ELR (cell line): ENCODE measurements at places on chromosomes 11 and 22.

DNA sequence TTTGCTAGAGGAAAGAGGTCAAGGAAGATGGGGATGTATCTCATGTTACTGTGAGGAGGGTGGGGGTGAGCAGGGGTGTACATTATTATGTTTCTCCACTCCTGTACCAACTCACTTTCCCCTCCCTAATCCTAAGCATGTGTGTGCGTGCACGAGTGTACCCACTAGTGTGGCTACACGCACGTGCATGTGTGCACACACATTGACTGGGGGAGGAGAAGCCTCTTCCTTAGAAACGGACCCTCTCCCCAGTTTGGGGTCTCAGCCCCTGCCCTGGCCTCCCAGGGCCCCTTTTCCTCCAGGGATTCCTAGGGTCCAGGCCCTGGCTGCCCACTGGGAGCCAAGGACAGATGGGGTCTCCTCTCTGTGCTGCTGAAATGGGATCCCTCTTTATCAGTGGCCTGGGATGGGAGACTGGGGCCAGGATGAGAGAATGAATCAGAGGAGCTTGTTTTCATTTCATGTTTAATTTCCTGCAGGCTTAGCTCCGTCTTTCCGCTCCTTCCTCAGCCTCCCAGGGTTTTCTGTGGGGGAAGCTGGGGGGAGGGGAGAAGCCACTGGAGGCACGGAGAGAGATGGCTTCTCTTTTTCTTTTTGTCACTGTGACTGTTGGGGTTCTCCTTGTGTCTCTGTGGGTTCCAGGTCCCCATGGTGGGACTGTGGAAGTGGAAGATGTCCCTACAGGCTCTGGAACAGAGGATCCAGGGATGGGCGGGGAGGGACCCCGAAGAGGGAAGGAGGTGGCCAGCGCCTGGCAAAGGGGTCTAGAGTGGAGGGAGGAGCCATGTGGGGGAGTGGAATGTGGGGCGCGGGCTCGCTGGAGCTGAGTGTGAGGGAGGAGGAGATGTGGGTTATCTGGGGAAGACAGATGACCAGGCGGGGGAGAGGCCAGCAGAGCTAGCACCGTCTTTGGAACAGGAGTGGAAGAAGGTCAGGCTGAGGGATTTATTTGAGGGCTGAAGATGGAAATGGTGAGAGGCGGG, 40.3 kb downstream of the ALX4 start:
- DNase-seq = peak; percentile 26

DNA sequence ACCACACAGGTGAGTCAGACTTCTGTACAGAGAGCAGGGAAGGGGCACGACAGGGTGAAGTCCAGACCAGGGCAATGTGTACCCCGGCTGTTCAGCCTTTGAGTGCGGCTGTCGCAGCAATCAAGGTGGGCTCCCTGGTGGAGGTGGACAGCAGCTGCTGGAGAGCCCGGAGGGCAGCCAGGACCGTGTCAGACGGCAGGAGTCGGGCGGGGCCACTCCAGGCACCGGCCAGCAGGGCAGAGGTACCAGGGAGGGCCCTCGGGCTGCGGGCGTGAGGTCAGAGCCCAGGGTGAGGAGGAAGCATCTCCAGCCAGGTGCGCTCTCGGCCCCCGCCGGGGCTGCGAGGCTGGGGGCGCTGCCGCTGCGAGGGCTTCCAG, 802 bp upstream of the PIM3 start:
- DNase-seq = peak; percentile 79

DNA sequence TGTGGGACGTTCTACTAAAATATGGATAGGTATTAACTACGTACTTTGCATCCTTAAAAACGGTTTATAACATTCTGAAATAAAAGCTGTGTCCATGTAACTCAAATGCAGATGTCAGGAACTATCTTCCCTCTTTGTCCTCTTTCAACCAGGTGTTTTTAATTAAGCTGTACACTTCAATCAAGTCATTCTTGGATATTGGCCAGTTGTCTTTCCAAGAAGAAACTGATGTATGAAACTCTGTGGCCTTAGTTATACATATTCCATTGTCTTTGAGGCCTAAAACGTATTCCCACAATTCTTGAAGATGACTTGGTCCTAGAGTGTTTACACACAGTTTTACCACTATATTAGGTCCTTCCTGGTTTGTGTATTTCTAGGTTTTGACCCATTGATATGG, 249.0 kb upstream of the CNTN5 start:
- no peak for DNase-seq

GRCh38 chr11:9562716-9563115, 10.8 kb upstream of the WEE1 start:
- no peak for DNase-seq

- peak; percentile 68 for DNase-seq
Measured at GRCh38 chr11:118287006-118287405, 17.5 kb upstream of the CD3E start.

- DNase-seq = peak; percentile 8
Measured at GRCh38 chr11:88604260-88604659, 266.7 kb upstream of the CTSC start.

- DNase-seq = no peak
Measured at GRCh38 chr11:28730889-28731288, 622.7 kb downstream of the METTL15 start.

DNA sequence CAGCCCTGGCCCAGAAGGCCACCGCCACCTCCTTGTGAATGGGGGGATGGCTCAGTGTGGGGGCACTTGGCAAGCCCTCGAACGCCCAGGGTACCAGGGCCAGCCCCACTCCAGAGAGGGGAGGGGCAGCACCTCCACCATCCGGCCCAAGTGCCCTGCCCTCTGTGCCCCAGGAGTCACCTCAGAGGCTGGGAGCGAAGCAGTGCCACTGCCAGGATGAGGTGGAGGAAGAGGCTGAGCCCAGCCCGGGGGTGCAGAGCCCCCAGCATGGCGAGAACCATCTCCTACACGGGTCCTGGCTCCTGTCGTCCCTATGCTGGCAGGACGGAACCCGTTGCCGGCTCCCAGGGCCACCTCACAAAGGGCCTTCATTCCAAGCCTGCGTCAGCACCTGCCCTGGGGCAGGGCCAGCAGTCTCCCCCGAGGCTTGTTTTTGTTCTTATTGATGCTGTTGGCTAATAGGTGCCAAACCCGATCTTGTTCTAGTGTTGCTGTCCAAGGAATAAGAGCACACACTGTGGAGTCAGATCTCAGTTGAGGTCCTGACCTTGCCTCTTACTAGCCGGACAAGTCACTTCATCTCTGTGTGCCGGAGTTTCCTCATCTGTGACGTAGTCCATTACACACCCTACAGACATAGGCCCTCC, at the start of gene FREY1:
Gene FREY1, minus strand, starts transcription at position 307 of the 647 bp plus-strand sequence. Its CDS starts 26 bp downstream, at position 281.
- peak; percentile 25 for DNase-seq

GRCh38 chr11:9604134-9604533, 30.7 kb downstream of the WEE1 start:
- DNase-seq = no peak

- DNase-seq = peak; percentile 71
Measured at GRCh38 chr11:7571640-7572000, 57.8 kb downstream of the PPFIBP2 start.

DNA sequence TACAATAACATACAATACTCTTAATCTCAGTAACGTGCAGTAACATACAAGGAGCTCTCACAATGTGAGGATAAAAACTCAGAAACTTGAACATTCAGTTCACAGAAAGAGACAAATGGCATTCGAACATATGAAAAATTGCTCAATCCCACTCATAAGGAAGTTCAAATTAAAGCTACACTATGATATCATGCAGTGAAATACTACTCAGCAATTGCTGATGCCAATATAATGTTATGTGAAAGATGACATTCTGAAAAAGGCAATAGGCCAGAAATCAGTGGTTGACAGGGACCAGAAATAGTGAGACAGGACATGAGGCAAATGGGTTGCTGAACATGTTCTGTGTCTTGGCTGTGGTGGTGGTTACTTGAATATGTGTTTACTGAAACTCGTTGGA, 33.7 kb upstream of the PITPNB start:
- no peak for DNase-seq
